Renal cortical epithelial cell (primary cell): ENCODE measurements at places on chromosomes 7 and 10. TPM values are rescaled to one million over a fixed set of nuclear protein-coding genes. Genes with fewer than 3 reads are reported as not detected.
A peak's percentile ranks its signal among the peaks of the same experiment; 100 is the strongest.

SFR1 gene
- total RNA-seq: 5.3 and 15.5 TPM in 2 replicates

SHTN1 gene
- total RNA-seq: 11.6 and 35.9 TPM in 2 replicates

EIF4EBP2 gene
- 30.9 and 61.1 TPM in 2 replicates for total RNA-seq

- no peak for DNase-seq
These were observed 19.6 kb downstream of the C10orf62 start for GRCh38 chr10:97608991-97609561.

GRCh38 chr7:84800846-84801245 is 386.0 kb downstream of the SEMA3D start:
- no peak for DNase-seq

DNA sequence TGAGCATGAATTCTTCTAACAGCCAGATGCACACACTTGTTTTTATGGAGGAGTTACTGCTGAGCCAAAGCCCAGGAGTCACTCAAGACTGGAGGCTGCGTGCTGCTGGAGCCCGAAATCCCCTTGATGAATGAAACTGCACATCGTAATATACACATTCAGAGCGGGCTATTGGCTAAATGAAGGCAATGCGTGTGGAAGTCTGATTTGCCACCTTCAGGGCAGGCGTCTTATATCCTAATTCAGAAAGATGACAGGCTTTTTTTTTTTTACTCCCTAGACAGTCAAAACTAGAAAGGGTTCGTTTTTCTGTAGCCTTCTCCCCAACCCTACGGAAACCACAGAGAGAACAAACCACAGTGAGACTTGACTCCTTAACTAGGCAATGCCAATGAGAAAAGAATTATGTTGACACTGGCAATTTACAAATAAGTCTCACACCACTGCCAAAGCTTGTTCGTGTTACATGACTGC is 227.2 kb upstream of the KLF14 start:
- DNase-seq: peak; percentile 61
